ENCODE measurements at places on chromosomes 5 and 9.

DNA sequence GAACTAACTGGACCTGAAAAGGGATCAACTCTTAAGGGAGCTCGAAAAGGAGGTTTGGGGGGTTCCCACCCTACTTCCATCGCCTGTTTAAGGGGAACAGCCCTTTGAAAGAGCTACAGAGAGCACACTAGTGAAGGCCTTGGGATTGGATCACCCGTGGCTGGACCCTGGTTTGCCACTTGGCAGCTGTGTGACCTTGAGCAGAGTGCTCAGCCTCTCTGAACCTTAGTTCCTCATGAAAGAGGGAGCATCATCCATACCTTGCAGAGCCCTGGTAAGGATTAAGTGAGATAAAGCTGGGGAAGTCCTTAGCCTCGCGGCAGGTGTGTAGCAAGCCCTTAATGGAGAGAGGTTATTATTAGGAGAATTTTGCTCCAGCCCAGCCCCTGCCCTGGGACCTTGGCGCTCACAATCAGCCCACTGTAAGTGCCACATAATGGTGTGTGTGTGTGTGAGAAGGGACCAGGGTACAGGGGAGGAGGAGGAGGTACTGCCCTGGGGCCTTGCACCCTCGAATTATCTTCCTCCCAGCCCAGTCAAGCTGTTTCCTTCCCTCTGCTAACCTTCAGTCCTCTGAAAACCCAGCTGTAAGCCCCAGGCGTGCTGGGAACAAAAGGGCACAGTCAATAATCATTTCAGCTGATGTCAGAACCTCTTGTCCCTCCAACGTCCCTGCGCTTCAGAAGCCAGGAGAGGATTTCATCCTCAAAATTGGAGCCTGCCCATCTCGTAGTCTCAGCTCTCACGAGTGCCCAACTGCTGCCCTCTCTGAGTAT is 42.9 kb downstream of the FOXI1 start:
- DNase-seq, result no peak

DNA sequence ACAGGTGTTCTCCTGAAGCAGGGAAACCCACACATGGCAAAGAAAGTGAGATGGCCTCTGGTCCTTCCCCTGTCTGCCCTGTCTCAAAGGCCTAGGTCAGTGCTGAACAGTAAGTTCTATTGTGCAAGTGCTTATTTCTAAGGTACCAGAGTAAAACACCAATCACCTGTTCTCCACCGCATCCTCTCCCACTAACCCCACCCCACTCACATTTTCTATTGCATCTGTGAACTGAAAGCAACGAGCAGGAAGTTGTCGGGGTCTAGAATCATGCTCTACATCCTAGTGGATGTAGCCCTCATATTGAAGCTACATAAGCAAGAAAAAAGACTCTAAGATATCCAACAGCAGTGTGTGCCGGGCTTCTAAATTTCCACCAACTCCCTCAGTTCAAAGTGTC is 265.9 kb downstream of the ENC1 start:
- no peak for DNase-seq

- DNase-seq, result no peak
Measured at GRCh38 chr5:157280927-157281326, 15.0 kb downstream of the CYFIP2 start.

DNA sequence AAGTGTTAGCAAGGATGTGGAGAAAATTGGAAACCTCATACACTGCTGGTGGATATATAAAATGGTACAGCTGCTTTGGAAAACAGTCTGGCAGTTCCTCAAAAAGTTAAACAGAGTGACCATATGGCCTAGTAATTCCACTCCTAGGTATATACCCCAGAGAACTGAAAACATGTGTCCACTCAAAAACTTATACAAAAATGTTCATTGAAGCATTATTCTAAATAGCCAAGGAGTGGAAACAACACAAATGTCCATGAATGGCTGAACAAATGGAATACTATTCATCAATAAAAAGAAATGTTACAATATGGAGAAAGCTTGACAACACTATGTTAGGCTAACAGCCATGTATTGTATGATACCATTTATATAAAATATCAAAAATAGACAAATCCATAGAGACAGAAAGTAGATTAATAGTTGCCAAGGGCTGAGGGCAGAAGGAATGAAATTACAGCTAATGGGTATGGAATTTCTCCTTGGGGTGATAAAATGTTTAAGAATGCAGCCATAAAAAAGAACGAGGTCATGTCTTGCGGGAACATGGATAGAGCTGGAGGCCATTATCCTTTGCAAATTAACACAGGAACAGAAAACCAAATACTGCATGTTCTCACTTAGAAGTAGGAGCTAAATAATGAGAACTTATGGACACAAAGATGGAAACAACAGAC is 33.6 kb upstream of the FBP1 start:
- no peak for DNase-seq

DNA sequence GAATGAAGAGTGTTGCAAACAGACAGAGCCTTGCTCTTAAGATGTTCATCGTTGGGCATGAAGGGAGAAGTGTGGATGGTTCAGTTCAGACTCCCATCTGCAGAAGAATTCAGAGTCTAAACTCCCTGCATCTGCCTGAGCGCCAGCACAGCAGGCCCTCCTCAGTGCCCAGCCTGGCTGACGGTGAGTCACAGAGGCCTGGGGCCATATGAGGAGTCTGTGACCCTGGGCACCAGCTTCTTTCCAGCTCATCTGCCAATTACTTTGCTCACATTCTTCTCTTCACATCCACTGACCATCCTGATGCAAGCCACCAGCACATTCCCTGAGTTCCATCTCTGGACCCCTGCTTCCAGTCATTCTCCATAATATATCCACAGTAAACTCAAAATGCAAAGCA is 401.1 kb upstream of the TRPC7 start:
- DNase-seq, result no peak

DNA sequence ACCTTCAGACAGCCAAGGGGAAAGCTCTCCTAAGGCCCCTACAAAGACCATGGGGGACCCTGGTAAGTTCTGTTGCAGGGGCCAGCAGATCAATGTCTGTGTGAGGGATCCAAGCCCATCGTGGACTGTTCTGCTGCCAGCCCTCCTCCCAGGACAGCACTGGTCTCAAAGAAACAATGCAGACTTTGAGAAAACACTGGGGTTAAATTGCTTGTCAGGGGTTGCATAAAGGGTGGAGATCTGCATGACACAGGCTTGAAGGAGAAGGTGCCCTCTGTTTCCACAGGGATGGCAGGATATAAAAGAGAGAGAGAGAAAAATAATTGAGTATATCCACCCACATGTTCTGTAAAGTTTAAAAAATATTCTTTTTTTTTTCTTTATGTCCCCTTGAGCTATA is 157.6 kb upstream of the TBC1D2 start:
- no peak for DNase-seq

- no peak for DNase-seq
Measured at GRCh38 chr5:135034963-135035677, 1.1 kb upstream of the PITX1 start.

DNA sequence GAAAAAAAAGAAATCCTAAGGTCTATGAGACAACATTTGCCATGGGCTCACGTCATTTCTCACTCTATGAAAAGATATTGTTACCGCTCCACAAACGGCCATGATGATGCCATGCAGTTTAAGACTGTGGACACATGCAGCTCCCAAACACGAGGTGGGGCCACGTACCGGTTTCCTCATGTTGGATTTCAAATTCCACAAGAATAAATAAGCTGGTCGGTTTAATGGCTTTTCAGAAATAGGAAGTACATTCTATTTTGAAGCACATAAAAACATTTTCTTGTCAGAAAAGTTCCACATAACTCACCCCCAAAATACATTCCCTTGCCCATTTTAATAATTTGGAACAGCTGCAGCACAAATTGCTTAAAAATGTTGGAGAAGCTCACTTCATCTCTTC is 130.6 kb downstream of the MYO10 start:
- no peak for DNase-seq

GRCh38 chr9:21801683-21802417 is 586 bp upstream of the MTAP start:
- peak; percentile 14 for DNase-seq

GRCh38 chr5:124677374-124678351 is 68.8 kb downstream of the ZNF608 start:
- DNase-seq, result no peak

DNA sequence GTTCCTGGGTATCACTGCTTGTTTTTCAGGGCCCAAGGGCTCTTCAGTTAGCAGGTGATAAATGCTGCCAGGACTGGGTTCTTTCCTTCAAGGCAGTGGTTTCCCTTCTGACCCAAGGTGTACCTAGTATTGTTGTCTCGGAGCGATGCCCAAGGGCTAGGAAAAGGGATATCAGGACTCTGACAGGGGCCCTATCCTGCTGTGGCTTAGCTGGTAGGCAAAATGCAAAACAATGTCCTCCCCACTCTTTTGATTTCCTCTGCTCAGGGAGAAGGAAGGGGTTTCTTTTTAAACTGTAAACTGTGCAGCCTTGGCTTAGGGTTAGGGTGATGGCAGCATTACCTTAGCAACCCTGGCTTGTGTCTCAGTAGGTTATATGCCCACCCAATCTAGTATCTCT is 508.8 kb upstream of the CTNND2 start:
- no peak for DNase-seq

DNA sequence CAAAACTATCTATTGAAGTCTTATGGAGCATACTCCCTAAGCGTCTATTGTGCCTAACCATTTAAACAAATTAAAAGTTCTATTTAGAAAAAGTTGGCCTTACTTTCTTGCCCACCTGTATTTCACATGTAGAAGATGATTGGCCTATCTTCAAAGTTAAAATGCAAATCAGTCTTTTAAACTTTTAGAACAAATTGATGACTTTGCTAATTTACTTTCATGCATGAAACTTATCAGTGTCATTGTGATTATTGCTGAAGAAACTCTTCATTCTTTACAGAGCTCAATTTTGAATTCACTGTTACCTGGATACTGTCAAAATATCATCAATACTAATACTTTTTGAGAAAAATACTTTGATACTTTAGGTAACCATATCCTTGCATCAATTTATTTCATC is 216.1 kb downstream of the COX7C start:
- DNase-seq, result no peak

- DNase-seq, result no peak
Measured at GRCh38 chr9:40927260-40927631, 201.2 kb downstream of the FOXD4L6 start.

GRCh38 chr9:137804908-137805630 is 72.5 kb upstream of the CACNA1B start:
- no peak for DNase-seq

- DNase-seq, result no peak
Measured at GRCh38 chr5:22710660-22711059, 142.5 kb downstream of the CDH12 start.

- no peak for DNase-seq
Measured at GRCh38 chr5:110218981-110219380, 507.5 kb downstream of the TMEM232 start.

- DNase-seq, result no peak
Measured at GRCh38 chr5:58085800-58086199, 374.1 kb downstream of the PLK2 start.

DNA sequence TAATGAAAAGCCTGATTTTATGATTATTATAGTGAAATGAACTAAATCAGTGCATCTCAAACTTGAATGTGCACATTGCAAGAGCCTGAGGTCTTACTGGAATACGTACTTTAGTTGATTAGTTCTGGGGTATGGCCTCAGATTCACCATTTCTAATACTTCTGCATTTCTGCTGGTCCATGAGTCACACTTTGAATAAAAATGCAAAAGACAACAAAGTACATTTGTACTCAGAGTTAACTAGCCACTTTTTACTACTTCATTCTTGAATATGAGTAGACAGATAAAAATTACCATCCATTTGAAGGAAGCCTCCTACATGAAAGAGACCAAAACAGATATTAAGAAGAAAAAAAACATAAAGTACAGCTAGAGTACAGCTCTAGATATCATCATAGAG is 27.1 kb upstream of the PRR16 start:
- DNase-seq, result no peak

GRCh38 chr9:93065135-93065720 is 6.7 kb downstream of the SUSD3 start:
- DNase-seq, result no peak

- no peak for DNase-seq
Measured at GRCh38 chr5:76351176-76351575, 51.9 kb upstream of the IQGAP2 start.
